RKO (cell line): ENCODE measurements at places on chromosomes 13 and 19.
A peak's percentile ranks its signal among the peaks of the same experiment; 100 is the strongest.

DNA sequence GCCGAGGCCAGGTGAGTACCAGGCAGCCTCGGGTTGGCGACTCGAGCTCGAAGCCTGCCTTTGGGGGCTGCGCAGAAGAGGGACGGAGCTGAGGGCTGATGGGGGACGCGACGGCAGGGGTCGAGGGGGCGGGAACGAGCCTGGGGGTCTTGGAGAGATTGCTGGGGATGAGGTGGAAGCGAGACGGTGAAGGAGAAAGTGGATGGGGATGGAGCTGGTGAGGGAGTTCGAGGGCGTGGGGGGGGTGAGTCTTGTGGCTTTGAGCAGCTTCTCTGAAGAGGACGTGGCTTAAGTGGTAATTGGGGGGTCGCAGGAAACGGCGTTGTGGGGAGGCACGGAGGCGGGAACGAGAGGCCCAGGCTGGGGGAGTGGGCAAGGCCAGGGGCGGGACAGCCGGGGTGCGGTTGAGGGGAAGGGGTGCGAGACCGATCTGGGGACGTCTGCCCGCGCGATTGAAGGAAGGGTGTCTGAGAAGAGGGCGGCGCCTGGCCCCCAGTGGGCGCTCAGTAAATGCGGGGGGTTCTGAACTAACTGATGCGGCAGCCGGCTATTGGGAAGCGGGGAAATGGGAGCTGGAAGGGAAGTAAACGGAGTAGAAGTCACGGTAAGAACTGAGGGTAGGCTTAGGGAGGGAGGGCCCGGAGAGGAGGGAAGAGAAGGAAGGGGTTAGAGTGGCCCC is 426 bp downstream of the MYO9B start:
- peak; percentile 63 for DNase-seq

- DNase-seq = no peak
Observed at GRCh38 chr13:110571896-110572777, 10.6 kb upstream of the RAB20 start.

DNA sequence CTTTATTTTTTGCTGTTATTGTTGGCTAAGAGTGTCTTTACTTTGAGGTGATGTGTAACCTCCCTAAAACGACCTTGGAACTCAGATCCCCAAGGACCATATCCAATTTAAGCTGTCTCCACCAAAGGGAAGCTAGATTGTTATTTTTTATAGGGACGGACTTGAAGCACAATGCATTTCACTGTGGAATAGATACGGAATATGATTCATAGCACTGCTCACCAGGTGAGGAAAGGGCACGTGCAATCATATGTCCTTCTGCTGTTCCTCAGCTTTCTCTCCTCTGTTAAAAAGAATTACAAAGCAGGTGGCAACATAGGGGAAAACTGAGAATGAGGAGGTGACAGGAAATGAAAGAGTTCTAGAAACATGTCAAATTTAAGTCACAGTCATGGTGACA is 679.0 kb downstream of the PCDH9 start:
- DNase-seq = no peak

GRCh38 chr13:105336706-105337576 is 1198.5 kb downstream of the EFNB2 start:
- no peak for DNase-seq

- DNase-seq = no peak
Observed at GRCh38 chr19:41305927-41306793, 3.8 kb upstream of the CCDC97 start.

DNA sequence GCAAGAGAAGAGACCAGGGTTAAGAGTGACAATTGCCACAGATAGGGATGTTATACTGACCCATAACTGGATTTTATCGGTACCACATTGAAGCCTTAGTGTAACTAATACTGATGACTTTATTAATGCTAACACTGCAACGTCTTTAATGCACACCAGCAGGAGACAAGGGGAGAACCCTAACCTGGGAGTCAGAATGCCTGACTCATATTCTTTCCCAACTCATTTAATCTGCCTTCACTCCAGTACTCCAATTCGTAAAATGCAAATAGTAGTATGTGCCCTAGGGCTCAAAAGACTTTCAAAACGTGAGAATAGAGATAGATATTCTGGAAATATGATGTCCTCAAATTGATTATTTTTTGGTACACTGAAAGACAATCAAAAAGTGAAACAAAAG is 62.4 kb downstream of the GPC6 start:
- DNase-seq = no peak

DNA sequence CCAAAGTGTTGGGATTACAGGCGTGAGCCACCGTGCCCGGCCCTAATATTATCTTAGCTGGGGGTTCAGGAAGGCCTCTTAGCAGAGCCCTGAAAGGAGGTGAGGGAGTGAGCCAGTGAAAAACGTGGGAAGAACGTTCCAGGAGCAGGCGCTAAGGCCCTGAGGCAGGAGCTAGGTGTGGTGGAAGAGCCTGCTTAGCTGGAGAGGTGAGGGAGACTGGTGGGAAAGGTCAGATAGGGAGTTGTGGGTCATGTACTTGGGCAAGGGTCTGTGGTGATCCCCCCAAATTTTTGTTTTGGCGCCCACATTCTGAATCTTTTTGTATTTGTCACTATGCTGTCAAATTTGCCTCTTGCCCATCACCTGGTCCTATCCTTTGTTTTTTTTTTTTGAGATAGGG is 5.1 kb upstream of the INAFM1 start:
- DNase-seq = no peak

DNA sequence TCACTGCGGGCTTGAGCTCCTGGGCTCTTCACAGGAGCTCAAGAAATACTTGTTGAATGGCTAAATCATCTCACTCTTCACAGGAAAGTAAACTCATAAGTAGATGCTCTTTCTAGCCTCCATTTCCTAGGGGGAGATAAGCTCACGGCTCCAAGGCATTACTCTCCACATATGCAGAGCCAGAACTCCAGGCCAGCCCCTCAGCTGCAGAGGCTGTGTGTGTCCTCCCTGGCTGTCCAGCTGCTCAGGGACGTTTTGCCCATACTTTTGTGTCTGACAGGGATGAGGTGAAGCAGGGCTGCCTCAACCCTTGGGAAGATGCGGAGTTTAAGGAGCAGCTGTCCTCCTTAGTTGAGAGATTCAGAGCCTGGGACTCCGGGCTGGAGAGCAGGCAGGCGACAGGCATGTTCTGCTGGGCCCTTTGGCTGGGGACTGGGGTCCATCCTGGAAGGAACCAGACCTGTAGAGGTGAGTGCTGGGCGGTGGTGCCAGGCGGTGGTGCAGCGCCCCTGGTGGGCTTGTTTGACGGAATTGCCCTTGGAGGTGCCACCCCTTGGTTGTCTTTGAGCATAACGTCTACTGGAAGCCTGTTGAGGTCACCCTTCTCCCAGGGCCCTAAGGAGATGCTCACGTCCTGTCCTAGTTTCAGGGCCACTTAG is 20.5 kb upstream of the SLC15A1 start:
- no peak for DNase-seq

- no peak for DNase-seq
Observed at GRCh38 chr13:66926851-66927524, 303.1 kb downstream of the PCDH9 start.

GRCh38 chr13:99339736-99340397 is 32.7 kb upstream of the GPR183 start:
- DNase-seq = no peak

GRCh38 chr19:46624958-46625661 is at the start of gene PTGIR:
TSS of gene PTGIR (minus strand) at chr19:46625089. CDS start at chr19:46624225, 864 bp downstream.
- DNase-seq = no peak

- no peak for DNase-seq
Observed at GRCh38 chr19:4496304-4496703, 22.0 kb downstream of the PLIN4 start.

- DNase-seq = no peak
Observed at GRCh38 chr19:24078680-24079079, 8.3 kb upstream of the ZNF254 start.

DNA sequence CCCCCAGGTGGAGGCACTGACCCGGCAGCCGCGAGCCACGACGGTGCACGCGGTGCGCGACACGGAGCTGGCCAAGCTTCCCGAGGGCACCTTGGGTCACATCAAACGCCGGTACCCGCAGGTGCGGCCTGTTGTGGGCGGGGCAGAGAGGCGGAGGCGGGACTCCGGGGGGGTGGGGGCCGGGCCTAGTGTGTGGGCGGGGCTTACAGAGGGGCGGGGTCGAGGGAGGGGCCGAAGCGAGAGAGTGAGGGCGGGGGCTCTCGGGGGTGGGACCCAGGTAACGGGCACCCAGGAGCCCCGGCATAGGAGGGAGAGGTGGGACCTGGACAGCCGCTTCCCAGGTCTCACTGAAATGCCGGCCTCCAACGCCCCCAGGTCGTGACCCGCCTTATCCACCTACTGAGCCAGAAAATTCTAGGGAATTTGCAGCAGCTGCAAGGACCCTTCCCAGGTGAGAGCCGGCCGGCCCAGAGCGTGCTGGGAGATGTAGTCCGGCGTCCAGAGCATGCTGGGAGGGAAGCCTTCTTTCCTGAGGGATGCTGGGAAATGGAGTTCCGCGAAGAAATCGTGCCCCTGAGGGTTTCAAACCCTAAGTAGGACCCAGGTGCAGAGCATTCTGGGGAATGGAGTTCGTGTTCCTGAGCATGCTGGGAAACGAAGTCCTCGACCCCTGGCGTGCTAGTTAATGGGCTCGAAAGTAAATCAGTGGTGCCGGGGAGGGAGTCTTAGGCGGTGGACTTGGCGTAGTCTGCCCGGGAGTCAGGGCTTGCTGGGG is 15.7 kb downstream of the PNPLA6 start:
- peak; percentile 50 for DNase-seq

DNA sequence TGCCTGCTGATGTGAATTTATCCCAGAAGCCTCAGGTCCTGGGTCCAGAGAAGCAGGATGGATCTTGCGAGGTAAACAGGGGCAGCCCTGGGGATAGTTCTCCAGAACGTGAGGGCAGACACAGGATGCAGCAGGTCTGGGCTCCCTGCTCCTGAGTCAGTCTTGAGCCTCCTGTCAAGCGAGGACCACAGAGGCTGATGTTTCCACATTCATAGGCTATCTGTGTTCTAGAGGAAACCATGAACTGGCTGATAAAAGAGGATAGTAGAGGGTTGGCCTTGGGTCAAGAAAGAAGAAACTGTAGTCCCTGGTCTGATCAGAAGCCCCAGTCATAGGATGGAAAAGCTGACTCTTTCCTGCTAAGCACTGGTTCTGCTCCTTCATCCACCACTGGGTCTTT is 2.2 kb downstream of the ZNF175 start:
- DNase-seq = peak; percentile 14

DNA sequence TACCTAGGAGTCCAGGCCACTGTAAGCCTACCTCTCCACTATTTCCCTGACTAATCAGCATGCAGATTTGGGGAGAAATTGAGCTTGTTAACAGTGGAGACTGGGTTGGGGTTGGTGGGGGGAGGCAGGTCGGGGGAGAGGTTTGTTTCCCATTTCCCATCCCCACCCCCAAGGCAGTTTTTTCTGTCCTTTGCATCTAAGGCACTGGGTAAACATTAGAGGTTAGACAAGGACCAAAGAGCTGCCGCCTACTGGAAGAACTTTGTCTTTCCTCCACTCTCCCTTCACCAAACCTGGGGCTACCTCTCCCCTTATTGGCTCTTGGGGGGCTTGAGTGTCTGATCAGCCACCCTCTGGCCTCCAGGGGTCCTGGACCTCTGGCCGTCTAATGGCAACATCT is 953 bp downstream of the KCNN4 start:
- peak; percentile 51 for DNase-seq

- no peak for DNase-seq
Observed at GRCh38 chr19:29517946-29518345, 7.8 kb upstream of the VSTM2B start.

DNA sequence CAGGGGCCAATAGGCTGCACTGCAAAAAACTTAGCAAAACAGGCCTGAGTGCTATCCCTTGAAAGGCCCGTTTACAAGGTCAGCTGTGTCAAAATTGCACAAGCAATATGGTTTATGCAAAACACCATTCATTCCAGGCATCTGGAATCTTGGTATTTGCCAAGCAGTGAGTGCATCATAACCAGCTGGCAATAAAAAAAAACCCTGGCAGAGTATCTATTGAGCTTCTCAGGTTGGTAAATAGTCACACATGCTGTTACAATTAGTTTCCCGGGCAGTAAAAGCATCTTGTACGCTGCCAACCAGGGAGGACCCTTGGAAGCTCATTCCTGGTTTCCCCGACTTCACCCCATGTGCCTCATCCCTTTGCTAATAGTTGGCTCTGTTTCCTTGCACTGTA is 21.3 kb downstream of the ZNF77 start:
- DNase-seq = no peak

DNA sequence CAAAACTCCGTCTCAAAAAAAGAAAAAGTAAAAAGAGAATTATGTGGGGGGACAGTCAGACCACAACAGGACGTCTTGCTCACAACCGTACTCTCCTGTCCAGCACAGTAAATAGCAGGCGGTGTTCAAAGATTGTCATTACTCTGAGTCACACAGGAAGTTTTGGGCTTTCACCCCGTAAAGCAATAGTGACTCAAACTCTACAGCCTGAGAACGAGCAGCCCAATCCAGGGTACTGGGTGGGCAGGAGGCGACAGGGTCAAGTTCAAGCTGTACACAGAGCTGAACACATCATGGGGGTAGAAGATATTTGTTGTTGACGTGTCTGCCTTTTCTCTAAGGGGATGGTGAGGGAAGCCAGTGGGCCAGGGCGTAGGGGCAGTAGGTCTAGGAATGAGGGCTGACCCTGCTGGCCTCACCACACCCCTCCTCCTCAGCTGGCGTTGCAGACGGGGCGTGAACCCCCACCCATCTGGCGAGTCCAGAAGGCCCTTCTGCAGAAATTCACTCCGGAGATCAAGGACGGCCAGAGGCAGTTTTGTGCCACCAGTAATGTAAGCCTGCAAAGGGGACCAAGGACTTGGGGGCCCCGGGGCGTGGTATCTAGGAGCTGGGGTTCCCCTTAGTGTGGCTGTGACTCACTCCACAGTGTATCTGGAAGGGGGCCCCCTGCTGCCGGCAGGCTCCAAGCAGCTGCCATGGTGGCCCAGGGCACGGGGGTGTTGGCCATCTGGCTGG is 23.3 kb downstream of the PRR12 start:
- DNase-seq = peak; percentile 90

DNA sequence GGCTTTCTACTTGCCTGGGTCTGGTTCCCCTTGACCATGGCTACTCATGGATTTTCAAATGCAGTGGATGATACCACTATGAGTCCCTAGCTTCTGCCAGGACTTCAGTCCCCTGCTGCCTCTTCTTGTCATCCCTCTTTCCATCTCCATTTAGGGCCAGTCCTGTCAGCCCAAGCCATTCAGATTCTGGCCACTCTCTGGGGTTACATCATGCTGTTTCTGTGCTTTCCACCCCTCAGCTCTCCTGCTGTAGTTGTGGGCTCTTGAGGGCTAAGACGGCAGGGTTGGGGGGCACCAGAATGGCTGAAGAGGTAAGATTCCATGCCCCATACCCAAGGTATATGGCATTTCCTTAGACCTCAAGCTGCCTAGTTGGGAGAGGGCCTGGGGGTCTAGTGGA is 13.2 kb upstream of the ZNF492 start:
- no peak for DNase-seq

DNA sequence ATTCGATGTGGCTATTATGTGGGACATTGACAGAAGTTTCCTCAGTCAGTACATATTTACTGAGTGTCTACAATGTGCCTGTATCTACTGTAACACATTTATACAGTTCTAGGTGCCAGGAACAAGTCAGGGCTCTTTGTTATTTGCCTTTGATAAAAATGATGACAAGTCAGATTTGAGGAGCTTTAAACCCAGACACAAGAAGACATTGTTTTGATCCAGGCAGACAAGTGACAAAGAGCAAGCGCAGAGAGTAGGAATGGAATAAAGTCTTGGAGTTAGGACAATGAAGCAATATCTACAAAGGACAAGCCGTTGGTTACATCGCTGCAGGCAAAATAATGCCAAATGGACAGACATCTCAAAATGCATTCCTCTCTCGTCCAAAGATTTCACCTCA is 70.1 kb downstream of the ITGBL1 start:
- no peak for DNase-seq

- peak; percentile 57 for DNase-seq
Observed at GRCh38 chr13:19618977-19619376, 14.5 kb upstream of the MPHOSPH8 start.
